NCI-H774 (cell line): ENCODE measurements at places on chromosomes 3 and 15.

- DNase-seq: no peak
Observed at GRCh38 chr3:25454005-25454927, 26.2 kb downstream of the RARB start.

DNA sequence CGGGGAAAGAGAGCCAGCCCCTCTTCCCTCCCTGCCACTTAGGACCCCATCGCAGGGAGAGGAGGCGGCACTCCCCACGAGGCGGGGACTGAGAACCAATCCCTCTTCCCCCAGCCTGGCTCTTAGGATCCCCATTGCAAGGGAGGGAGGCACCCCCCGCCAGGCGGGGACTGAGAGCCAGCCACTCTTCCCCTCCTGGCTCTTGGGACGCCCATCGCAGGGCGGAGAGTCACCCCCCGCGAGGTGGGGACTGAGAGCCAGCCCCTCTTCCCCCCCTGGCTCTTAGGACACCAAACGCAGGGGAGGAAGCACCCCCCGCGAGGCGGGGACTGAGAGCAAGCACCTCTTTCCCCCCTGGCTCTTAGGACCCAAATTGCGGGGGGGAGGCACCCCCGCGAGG lies 34.2 kb upstream of the SSUH2 start:
- no peak for DNase-seq

- DNase-seq: no peak
Observed at GRCh38 chr3:48919215-48920138, 835 bp downstream of the ARIH2 start.

GRCh38 chr3:189621948-189622603 lies 9.1 kb upstream of the TP63 start:
- no peak for DNase-seq

GRCh38 chr15:97597801-97598200 lies 362.7 kb upstream of the ARRDC4 start:
- no peak for DNase-seq
